ENCODE measurements at places on chromosomes 4 and X.
A peak's percentile ranks its signal among the peaks of the same experiment; 100 is the strongest.

GRCh38 chr4:140052050-140052449, 101.9 kb downstream of the MAML3 start:
- no peak for DNase-seq

GRCh38 chr4:1309261-1310010, 19.7 kb downstream of the MAEA start:
- no peak for DNase-seq

DNA sequence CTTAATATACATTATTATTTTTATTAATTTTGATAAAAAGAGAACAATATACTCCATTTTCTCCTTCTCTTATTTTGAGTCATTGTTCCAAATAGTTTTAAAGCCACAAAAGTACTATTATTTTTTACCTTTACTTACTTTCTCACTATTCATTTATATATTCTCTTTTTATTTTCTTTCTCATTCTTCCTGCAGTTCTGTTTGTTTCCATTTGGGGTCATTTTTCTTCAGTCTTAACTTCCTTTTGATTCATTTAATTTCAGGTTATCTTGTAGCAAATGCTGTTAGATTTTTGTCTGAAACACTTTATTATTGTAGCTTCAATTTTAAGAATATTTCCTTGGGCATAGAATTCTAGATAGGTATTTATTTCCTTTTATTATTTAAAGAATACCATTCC, 438.6 kb upstream of the EPHA5 start:
- DNase-seq, result no peak

DNA sequence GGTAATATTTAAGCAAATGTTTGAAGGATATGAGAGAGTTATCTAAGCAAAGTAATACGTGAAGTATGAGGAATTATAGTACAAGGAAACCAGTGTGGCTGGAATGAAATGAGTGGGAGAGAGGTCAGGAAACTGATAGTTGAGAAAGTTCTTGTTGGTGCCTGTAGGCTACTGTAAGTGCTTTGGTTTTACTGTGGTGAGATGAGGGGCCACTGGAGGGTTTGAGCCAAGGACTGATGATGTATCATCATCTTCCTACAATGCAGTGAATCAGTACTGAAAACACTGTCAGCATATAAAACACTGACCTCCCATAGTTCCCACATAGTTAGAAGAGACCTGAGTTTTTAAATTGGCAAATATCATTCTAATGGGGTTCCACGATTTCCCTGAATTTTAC, 367.5 kb upstream of the CTSO start:
- no peak for DNase-seq

- DNase-seq, result peak; percentile 48
Observed at GRCh38 chr4:167234316-167234881, at the start of gene SPOCK3. SPOCK3 (minus strand) TSS chr4:167234494.

DNA sequence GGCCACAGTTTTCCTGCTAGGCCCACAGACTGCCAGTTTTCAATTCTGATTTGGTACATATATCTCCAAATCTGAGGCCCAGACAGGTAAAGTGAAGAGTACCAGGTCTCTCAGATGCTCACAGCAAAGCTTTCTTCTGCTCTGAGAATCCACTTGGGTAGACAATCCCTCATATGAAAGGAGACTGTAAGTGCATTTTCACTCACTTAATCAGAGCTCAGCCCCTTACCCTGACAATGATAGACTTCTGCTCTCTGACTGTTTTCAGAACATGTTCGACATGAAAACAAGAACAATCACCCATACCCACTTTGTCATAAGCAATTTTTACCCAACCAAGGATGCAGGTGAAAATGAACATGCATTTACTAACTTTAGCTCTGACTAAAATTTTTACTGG, 7.1 kb downstream of the GPRIN3 start:
- DNase-seq, result no peak

- DNase-seq, result no peak
Observed at GRCh38 chrX:119453202-119453601, 15.0 kb upstream of the SLC25A5 start.

DNA sequence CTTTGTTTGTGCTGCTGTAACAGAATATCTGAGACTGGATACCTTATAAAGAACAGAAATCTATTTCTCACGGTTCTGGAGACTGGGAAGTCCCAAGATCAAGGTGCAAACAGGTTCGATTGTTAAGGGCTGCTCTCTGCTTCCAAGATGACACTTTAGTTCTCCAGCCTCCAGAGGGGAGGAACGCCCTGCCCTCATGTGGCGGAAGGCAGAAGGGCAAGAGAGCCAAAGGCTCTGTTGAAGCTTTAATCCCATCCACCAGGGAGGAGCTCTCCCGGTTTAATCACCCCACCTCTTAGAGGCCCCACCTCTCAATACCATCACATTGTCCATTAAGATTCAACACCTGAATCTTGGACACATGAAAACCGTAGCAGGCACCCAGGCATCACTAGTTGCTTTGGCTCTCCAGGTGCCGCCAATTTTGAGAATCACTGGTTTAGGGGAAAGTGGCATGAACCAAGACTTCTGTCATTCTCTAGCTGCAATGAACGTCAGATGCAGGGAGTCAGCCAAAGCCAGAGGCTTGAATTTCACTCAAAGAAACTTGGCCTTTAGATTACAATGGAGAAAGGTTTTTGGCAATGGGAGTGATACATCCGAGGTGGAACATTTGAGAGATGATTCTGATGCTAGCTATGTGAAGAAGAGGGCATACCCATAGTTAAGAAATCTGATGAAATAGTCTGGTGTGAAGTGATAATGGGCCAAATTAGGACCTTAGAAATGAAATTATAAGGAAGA, 15.7 kb downstream of the FHL1 start:
- no peak for DNase-seq

- DNase-seq, result no peak
Observed at GRCh38 chr4:105605493-105605892, 53.1 kb downstream of the ARHGEF38 start.

DNA sequence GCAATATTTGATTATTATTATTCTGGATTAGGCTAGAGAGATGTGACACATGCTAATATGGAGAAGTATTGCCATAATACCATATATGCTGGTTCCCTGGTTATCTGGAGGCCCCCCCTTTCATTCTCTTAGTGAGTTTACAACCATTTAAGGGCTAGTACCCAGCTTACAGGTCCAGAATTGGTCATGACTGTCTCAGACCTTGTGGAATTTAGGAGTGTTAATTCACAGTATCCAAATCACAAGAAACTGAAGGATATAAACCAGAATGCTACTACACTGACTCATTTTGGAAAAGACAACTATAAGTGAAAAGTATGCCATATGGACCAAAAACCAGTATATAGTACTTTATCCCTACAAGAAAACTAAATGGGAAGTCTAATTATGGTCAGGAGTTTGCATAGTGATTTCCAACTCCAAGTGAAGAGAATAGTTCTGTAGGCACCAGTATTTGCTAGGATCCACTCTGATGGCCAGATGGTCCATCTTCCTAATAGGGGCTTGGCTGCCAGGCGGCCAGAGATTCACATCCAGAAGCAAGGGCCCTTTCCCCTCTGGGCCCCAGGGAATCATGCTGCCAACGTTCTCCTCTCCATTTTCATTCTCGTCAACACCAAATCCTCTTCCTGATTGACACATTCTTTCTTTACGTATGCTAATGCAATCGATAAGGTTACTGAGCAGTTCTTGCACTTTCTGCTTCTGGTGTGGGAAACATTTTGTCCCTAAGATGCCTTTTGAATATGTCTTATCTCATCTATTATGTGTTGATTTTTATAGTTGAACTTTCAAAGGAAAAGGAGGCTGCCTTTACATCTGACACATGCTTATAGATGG, 123.6 kb downstream of the SHROOM3 start:
- no peak for DNase-seq
